ENCODE measurements at places on chromosomes 5 and 9. TPM values are rescaled to one million over a fixed set of nuclear protein-coding genes. Genes with fewer than 3 reads are reported as not detected.

DNA sequence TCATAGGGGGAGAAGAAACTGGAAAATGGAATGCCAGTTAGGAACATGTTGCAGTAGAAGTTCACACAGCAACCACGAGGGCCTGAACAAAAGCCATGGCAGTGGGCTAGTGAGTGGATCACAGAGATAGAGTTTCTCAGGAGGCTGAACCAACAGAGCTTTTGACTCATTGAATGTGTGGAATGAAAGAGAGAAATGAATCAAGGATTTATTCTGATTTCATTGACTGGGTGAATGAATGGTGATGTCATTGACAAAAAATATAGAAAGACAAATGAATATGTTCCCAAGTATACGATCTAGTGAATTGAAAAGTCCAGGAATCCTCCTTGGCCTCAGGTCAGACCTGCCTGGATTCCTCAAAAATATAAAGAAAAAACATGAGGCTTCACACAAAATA, 99.2 kb downstream of the ZNF462 start:
- DNase-seq, result no peak

GRCh38 chr5:139569270-139569955, 8.3 kb downstream of the UBE2D2 start:
- DNase-seq, result no peak

DNA sequence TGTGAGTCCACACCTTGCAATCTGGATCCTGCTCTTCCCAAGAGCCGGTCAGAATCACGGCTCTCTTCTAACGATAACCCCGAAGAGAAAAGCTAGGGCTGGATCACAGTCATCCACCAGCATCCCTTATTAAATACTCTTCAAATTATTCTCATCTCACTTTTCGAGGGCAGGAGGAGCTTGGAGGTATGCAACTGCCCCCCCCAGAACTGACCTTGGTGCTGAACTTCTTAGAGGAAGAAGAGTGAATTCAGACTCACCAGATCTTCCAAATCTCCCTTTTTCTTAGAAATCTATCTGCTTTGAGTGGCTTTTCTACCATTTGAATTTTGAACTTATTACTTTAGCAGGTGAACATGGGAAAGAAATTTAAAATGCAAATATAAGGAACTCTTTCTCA, 75.7 kb downstream of the MED10 start:
- no peak for DNase-seq

- DNase-seq, result no peak
Measured at GRCh38 chr5:66322786-66323528, 178.9 kb downstream of the SREK1 start.

DNA sequence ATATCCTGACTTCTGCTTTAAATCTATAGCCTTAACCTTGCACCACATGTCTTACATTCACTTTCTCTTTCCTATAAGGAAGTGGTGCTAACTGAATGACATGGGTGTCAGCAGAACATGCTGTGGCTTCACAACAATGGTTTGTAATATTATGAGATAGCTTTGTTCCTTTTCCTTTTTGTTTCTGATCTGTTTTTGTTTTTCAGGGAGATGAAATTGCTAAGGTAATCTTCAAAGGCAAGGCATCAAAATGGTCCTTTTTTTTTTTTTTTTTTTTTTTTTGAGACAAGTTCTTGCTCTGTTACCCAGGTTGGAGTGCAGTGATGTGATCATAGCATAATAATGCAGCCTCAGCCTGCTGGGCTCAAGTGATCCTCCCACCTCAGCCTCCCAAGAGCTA, 53.6 kb upstream of the RANBP6 start:
- peak; percentile 54 for DNase-seq

DNA sequence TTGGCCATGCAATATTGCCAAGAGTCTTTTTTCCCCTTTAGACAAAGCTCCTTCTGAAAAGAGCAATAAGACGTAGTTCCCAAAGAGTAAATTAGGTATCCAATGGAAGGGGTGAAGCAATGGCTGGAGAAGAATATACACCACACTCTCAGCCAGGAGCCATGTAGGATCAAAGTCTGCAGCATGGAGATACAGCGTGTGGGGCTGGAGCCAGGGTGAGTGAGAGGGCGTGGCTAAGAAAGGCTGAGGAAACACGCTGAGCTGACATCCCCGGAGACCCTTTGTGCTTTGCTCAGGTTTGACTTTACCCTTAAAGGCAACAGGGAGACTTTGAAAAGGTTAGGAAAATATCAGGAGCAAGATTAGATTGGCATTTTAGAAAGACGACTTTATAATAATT, 87.1 kb upstream of the ELL2 start:
- no peak for DNase-seq

GRCh38 chr5:118558871-118559270, 429.5 kb downstream of the DTWD2 start:
- DNase-seq, result no peak

GRCh38 chr9:36438536-36439236, 38.6 kb upstream of the RNF38 start:
- no peak for DNase-seq

DNA sequence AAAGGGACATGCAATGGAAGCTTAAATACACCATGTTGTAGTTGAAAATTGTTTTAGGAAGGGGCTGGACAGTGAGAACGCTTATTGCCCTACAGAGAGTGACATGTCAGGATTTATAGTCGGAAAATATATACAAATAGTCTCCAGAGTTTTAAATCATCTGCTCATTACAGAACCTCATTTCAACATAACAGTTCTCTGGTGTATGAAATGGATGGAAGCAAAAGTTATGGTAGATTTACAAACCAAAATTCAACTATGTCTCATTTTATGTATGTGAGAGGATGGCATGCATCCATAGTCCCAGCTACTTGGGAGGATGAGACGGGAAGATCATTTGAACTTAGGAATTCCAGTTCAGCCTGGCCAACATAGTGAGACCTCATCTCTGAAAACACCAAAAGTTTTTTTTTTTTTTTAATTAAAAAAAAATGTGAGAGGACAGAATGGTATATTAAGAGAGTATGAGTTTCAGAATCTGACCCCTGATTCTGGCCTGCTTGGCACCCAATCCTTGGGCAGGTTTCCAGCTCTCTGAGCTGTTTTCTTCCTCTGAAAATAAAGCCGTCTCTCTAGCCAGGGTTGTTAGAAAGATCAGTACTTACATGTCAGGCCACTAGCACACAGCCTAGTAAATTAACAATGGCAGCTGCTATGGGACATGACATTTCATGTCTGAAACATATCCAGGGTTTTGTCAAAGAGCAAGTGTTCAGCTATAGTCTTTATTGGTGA, 40.1 kb downstream of the IQGAP2 start:
- no peak for DNase-seq

The SPINK13 gene
- not detected for total RNA-seq

The MAP1B gene
- total RNA-seq, result not detected

The IFNK gene
- total RNA-seq, result not detected

The ROPN1L gene
- 4.1 TPM for total RNA-seq

The PCDHA3 gene
- total RNA-seq, result not detected

The ANKRD18A gene
- 2.0 TPM for total RNA-seq

The FBP1 gene
- total RNA-seq, result 0.40 TPM

The NR5A1 gene
- not detected for total RNA-seq

The ADRA1B gene
- not detected for total RNA-seq

The LCN1 gene
- not detected for total RNA-seq

The CACFD1 gene
- 0.75 TPM for total RNA-seq

Data from activated CD4-positive, alpha-beta T cell treated with anti-CD3 and anti-CD28 coated beads, Interleukin-2, amount 10 ng/mL, durations not matched to agents 7 days and 5 days (primary cell).